ENCODE measurements at places on chromosomes 3 and 15.

DNA sequence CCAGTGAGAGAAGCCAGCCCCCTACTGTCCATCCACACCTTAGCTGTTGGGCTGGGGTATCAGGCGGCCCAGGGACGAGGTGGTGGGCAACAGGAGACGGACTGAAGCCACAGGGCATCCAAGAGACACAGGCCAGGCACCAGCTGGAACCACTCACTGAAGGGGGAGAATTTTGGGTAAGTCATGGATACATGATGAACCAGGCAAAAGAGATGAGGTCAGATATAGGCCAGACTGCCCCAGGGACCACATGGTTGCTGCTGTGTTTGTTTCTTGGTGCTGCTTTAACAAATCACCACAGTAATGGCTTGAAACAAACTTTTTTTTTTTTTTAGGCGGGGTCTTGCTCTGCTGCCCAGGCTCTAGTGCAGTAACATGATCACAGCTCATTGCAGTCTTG is 66.4 kb downstream of the SEMA5B start:
- DNase-seq, result no peak

DNA sequence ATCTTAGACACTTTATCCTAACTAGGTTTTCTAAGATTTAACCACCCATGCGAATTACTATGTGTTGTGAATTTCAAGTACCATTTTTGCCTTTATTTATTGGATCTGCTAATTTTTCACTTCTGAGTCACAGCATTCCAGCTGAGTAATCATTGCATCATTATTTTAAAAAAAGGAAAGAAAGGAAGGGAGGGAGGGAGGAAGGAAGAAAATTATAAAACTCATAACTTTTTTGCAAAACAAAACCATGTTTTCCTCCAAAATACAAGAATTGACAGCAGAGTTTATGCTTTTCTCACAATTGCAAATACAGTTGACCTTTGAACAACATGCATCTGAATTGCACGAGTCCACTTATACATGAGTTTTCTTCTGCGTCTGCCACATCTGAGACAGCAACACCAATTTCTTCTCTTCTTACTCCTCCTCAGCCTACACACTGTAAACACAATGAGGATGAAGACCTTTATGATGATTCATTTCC is 651.4 kb upstream of the NECTIN3 start:
- no peak for DNase-seq

- no peak for DNase-seq
Observed at GRCh38 chr3:27805282-27805681, 83.2 kb upstream of the EOMES start.

DNA sequence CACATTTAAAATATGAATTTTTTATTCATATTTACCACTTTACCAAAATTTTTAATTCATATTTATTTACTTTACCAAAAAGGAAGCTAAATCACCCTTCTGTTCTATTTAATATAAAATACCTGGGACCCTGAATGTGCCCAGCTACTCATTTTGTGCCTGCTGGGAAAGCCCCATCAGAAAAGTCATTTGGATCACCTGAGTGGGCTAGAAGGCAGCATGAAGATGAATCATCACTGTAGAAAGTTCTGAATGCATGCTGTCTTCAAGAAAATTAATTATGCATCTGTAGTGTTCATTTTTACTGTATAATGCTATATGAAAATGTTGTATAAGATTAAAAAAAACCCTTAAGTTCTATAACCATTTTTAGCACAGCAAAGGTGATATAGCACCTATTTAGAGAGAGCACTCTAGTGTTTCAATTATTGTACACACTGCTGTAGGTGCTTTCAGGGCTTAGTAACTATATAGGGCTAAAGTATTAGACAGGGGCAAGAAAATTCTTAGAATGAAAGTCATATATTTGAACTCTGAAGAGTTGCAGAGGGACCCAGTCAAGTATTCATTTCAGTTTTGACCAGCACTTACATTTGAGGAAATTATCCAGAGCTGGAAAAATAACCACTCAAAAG is 175.1 kb downstream of the NFKBIZ start:
- no peak for DNase-seq

DNA sequence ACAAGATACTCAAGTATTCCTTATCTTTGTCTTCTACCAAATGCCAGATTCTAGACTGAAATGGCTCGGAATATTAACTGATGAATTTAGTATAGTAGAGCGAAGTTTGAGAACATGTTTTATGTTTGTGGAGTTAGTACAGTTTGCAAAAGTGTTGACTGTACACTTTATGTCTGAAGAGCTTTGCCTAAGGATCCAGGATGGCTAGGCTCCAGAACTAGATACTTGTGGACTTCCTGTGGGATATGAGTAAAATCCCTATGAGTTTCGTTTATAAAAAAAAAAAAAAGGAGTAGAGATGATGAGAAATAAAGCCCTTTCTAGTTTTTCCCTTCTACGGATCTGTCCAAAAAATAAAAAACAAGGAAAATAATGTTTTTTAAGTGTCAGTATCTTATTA is 96.7 kb downstream of the TP63 start:
- DNase-seq, result no peak

DNA sequence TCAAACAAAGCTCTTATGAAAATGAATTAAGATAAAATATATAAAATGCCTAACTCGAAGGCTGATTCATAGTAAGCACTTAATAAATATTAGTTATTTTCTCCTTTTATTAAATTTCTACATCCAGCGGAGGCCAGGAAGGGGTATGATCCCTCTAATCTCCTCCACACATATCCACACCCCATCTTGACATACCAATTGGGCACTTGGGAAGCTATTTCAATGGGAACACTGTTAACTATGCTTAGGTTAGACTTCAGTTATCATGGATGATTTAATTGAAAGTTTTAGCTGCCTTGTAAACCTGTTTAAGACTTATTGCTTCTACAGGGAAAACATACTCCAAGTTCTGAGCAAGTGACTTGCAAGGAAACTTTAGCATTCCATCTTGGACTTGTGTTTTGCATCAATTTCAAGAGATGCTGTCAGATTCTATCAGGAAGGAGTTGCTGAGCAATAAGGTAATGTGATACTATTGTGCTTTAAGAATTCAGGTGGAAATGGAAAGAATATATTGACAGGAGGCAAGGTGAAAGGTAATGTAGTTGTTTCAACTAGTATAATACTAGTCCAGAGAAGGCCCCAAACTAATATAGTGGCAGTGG is 120.4 kb upstream of the TSPAN3 start:
- DNase-seq, result no peak

DNA sequence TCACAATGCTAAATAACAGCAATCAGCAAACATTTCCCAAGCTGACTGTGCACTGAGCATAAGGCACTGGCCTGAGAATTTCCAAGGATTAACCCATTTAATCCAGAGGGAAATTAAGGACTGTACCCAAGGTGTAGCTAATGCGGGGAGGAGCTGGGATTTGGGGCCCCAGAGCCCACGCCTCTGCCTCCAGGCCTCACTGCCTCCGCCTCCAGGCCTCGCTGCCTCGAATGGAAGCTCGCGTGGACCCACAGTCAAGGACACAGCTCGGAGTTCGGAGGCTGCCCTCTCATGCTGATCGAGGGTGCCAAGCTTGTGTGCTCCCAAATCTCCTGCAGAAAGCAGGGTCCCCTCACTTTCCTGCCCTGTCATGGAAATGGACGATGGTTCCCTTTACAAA is 76.5 kb upstream of the SNRPA1 start:
- no peak for DNase-seq

DNA sequence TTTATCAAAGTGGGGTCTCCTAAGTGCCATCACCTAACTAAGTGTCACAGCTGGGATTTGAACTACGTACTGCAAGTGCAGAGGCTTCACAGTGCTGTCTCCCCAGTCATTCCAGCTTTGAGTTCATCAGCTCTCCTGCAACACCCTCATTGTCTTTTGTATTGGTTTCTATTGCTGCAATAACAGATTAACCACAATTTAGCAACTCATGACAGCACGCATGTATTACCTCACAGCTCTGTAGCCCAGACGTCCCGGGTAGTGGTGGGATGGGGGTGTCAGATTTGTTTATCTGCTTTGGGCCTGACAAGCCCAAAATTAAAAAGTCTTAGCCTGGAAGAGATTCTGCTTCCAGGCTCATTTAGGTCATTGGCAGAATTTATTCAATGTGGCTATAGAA is 220.5 kb upstream of the LRRN1 start:
- no peak for DNase-seq

- DNase-seq, result no peak
Observed at GRCh38 chr3:111864821-111865656, 6.0 kb downstream of the PHLDB2 start.

DNA sequence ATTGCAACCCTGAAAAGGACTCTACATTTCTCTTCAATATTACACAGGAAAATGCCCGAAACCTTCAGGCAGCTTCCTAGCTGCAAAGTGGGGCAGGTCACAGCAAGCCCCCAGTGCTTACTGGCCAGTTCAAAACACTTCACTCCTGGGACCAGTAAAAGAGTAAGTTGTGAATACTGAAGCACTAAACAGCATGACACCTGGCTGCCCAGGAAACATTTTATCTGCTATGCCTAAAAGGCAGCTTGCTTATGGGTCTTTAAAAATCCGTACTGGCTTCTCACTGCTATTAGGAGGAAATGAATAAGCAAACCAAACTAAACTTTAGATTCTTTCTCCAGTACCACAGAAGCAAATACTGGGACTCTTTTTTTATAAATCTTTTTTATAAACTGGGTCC is 457.9 kb upstream of the ALCAM start:
- no peak for DNase-seq

- no peak for DNase-seq
Observed at GRCh38 chr3:45968706-45969105, 25.4 kb downstream of the CXCR6 start.

DNA sequence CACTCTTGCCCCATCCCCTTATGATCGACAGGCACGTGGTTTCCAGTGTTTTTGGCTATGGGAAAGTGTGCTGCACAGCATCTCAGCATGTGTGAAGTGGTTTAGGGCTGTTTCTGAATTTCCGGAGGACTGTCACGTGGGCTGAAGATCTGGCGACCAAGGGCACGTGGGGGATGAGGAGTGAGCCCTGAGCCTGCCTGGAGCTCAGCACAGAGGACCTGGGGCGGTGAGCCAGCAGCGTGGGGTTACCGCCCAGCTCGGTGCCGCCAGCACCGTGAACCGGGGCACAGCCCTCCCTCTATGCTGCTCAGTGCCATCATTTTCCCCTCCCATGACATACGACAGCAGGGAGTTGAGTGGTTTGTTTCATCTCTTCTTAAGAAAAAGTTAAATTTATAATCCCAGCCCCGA is 150.2 kb downstream of the DNAJB8 start:
- DNase-seq, result peak; percentile 3

DNA sequence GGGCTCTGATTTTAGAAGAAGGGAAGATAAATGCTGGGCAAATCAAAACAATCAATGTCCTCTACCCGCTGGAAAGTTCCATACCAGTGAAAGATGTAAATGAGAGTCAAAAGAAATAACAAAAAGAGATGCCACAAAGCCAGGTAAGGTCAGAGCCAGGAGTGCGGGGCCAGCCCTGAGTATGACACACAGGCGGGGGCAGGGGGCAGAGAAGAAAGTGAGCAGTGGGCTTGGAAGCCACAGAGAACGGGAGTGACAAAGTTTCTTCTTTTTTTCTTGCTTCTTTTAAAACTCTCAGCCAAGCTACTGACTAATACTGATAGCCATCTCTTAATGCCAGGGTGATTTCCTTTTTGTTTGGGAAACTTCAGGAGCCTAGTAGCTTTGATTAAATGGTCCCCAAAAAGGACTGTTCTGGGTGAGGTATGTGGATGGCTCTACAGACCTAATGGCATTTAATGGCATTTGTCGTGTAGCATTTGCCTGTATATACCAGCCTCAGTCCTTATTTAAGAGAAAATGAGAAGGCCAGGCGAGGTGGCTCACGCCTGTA is 23.1 kb upstream of the TSEN2 start:
- DNase-seq, result no peak

- no peak for DNase-seq
Observed at GRCh38 chr15:67115586-67115969, 50.2 kb downstream of the SMAD3 start.

DNA sequence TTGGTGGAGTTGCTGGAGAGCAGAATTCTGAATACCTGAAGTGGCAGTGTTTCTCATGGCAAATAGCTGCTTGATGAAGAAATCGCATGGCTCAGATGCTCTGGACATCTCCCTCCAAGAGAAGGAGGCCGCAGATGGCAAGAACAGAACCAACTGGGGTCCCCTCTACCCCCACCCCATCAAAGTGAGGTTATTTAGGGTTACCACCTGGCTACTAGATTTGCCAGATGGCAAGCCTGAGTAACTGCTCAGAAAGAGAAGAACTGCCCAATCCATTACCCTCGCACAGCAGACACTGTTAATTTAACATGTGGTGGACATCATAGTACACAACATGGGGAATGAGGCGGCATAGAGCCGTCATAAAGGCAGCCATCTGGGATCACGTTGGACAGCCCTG is 30.5 kb upstream of the LIPC start:
- no peak for DNase-seq

DNA sequence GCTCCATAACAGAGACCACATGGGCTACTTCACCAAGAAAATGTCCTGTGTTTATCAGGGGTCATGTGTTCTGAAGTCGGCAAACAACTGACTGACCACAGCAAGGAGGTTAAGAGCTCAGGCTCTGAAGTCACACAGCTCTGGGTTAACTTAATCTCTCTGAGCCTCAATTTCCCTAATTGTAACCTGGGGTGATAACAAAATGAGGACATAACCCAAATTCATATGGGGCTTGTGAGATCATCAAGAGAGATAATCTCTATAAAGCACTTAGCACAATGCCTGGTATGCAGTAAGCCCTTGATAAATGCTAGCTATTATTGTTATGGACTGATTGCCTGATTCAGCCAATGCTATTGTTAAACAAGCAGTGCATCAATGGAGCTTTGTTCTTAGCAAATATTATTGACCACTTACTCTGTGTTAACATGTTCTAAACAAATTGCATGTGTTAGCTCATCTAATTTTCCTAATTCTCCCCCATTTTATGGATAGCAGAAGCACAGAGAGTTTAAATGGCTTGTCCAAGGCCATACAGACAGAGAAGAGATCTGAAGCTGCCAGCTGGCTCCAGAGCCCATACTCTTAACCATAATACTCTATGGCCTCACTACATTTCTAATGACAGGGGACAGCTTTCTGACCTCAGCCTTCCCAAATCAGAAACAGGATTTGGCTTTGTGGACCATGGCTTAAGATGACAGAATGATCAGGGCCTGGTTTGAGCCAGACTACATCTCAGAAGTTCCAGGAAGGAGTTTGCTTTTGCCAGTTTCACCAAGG is 78.3 kb downstream of the SHQ1 start:
- no peak for DNase-seq

GRCh38 chr3:62329971-62330370 is 43.4 kb downstream of the FEZF2 start:
- no peak for DNase-seq

- no peak for DNase-seq
Observed at GRCh38 chr15:44084171-44084570, 110.9 kb downstream of the FRMD5 start.

DNA sequence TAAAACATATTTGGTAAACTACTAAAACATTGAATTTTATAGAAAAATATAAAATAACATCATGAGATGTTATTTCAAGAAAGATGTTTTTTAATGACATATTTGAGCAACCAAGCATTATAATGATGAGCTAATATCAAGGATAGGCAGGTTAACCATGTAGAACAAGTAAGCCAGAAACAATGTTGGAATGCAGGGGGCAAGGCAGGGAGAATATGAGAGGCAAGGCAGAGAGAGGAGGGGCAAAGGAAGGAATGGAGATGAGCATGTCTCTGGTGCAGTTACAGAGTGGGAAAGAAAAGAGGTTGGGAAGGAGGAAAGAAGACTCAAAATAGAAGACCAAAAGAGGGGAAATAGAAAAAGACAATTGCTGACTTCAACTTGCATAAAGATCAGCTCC is 390.4 kb downstream of the MCTP2 start:
- no peak for DNase-seq

- no peak for DNase-seq
Observed at GRCh38 chr3:15368561-15369135, 36.3 kb upstream of the SH3BP5 start.

All from activated CD8-positive, alpha-beta memory T cell treated with anti-CD3 and anti-CD28 coated beads for 4 hours (primary cell).